ENCODE measurements at places on chromosomes 5 and 9.

- DNase-seq, result no peak
Measured at GRCh38 chr9:13603921-13604320, 324.4 kb upstream of the MPDZ start.

GRCh38 chr5:67253911-67254310 is 57.3 kb upstream of the CD180 start:
- no peak for DNase-seq

DNA sequence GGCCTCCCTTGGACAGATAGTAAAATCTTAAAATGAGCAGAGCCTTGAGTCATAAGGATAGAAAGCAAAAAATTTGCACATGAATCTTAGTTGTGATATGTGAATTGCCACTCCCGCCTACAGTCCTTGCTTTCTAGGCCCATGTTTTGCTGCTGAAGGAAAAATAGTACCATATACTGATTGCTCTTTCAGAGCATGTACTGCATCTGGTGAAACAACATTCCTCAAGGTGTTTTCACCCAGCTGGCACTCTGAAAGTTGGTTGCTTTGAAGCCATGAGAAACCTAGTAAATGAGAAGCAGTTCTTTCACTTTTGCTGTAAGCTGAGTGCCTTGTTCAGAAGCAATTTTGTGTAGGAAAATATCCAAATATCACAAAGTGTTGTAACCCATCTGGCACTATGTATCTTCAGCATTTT is 10.3 kb downstream of the CDC37L1 start:
- no peak for DNase-seq

GRCh38 chr9:119795395-119795794 is 426.2 kb upstream of the BRINP1 start:
- no peak for DNase-seq

- DNase-seq, result no peak
Measured at GRCh38 chr5:60700416-60700757, 421 bp upstream of the DEPDC1B start.

DNA sequence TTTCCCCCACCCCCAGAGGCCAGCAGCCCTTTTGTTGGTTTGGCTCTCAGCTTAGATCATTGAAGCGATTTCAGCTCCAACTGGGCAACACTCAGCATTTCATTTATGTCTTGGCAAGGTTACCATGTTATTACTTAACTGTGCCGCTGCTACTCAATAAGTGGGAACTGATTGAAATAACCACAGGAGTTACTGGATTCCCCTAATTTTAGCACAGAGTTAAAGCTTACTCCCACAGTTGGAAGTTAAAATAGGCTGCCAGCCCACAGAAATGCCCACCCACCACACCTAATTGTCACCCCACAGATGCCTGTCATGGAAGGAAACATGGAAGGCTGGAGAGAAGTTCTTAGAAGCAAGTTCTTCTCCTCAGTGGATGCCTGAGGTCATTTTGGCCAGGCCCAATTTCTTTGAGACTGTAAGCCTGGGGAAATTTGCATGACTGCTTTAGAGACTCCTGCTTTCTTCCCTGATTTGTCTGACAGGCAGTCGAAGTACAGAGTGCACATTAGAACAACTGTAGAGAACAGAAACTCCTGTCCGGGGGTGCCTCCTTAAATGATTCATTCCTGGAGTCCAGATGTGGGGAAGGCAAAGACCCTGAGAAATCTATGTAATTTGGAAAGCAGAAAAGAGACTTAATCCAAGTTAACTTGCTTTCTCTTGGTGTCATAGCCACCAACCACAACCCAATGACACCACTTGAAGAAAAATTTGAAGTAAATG is 370.0 kb downstream of the ZSWIM6 start:
- no peak for DNase-seq

DNA sequence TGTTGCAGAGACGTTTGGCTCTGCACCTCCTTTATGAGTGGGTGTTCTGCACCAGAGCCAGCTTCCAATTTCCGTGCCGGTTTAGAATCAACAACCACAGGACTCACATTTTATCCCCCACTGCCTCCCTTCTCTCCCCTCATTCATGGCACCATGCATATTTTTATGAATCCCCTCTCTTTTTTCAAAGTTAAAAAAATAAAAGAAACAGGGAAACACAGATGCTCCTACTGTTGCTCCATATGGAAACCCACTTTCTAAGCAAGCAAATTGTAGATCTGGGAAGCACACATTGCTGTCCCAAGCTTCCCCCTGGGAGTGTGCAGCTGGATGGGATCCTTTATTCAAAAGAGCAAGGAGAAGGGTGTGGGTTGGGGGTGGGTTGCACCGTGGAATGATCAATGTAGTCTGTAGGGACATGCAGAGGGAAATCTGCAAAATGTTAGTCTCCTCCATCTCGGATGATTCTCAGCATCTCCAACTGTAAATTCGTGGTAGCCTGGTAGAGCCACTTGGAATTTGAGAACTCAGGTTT is 410.0 kb upstream of the ADAMTSL1 start:
- DNase-seq, result no peak

DNA sequence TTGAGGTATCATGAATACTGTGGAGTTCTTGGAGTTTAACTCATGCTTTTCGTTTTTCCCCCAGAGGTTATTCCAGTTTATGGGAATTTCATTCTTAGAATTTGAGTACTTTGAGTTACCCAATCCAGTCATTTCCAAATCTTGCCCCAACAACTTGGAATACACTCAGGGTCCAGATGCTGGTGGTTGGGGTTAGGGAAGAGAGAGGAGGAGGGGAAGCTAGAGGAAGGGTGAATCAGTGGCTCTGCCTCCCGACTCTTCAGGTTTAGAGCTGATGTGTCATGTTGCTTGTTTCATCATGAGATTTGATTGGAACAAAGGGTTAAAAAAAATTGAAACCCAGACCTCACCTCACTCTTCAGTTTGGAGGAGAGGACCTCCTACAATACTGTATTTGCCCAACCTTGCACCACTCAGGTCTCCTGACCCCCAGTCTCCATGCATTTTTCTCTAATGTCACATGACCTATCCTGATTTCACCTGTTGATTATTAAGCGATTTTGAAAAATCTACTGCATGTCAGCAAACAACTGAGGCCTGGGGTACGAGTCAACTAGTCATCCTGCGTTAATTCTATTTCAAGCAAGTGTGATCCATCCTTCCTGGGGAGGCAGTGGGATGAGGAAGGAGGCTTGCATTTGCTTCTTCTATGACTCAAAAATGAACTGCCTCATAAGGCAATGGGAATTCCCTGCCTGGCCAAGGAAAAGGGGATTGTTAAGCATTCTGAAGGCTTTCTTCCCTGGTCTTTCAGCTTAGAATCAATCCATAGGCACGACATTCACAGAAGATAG is 6.2 kb upstream of the SLC1A3 start:
- DNase-seq, result no peak

DNA sequence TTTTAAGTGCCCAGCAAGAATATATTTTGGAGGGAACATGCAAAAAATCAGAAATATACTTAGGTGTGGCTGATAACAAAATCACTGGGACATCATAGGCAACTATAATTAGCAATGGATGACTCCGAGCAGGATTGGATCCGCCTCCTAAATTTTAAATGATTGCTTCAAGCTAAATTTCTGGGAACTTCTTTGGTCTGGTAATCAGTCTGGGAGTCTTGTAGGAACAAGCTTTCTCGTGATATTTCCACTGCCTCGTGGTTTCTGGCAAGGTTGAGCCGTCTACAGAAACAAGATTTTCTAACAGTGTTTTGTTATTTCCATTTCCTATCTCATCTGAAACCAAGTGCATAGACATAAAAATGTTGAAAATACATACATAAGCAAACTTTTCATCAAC is 232.6 kb downstream of the BNC2 start:
- DNase-seq, result no peak

- no peak for DNase-seq
Measured at GRCh38 chr5:107544967-107545366, 125.8 kb downstream of the EFNA5 start.

- no peak for DNase-seq
Measured at GRCh38 chr5:36177715-36178523, 26.0 kb downstream of the SKP2 start.

DNA sequence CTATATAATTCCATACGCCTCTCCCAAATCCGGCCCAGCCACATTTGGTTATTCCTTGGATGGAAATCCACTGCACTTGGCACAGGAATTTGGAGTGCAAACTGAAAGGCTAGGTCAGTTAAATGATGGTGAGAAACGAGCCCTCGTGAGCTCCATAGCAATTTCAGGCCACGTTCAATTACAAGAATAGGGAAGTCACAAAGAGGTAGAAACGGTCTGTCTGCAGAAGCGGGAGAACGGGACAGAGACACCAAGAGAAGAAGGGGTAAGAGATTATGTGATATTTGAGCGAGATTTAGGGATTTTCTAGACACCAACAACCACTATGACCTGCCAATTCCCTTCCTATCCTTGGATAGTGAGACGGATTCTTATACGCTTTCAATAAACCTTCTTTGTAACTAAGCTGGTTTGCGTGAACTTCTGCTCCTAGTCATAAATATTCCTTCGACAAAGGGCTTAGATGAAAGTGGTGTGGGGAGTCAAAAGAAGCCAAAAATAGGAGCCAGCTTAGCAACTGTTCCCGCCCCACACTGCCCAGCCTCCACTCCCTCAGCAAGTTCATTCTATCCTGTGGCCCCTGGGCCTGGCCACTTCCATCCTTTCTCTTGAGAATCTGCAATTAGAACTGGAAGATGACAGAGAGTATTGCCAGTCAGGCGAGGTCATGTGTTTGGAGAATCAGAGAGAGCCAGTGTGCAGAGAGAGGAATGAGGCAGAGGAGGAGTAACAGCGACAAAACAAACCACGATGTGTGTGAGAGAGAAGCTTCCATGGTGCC is 118.4 kb downstream of the ZNF608 start:
- no peak for DNase-seq

DNA sequence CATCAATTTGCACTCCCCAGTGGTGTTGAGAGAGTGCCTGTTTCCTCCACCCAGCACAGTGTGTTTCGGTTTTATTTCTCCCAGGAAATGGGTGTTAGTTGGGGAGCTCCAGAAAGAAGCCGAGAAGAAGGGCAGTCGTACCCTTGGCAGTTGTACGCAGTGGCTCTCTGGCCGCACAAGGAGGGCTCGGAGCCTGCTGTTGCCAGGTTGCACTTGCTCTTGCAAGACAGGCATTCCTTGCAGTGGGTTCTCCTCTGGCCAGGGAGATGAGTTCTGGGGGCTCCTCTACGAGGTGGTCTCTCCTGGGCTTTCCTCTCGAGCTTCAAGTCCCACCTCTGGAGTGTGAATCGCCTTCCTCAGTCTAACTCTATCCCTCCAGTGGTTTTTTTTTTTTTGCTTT is 29.1 kb downstream of the QRFP start:
- no peak for DNase-seq

DNA sequence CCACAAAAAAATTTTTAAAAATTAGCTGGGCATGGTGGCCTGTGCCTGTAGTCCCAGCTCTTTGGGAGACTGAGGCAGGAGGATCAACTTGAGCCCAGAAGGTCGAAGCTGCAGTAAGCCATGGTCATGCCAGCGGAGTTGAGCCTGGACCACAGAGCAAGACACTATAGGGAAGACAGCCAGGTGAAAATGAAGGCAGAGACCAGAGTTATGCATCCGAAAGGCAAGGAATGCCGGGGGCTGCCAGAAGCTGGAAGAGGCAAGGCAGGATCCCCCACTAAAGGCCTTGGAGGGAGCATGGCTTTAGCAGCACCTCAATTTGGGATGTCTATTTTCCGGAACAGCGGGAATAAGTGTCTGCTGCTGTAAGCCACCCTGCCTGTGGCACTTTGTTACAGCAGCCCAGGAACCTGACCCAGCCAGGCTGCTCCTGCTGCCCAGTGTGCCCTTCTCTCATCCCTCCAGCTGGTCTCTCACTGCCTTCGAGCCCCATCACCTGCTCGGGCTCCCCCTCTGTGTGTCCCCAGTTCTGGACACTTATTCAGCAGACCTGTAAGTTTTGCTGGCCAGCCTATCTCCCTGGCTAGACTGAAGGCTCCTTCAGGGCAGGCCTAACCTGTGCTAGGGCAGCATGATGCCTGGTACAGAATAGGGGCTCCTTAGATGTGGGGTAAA is 16.8 kb upstream of the JADE2 start:
- DNase-seq, result no peak

- DNase-seq, result no peak
Measured at GRCh38 chr5:106189121-106189809, 1481.5 kb downstream of the EFNA5 start.

GRCh38 chr9:114805670-114806525 is at the start of gene TNFSF15:
Gene TNFSF15 (minus strand): TSS chr9:114806039. CDS start chr9:114806012, 27 bp downstream.
- DNase-seq, result peak; percentile 68

GRCh38 chr5:13480834-13481233 is 463.7 kb downstream of the DNAH5 start:
- no peak for DNase-seq

GRCh38 chr5:58116346-58116745 is 343.5 kb downstream of the PLK2 start:
- DNase-seq, result no peak

- no peak for DNase-seq
Measured at GRCh38 chr9:129995409-129996160, 47.4 kb downstream of the FNBP1 start.

DNA sequence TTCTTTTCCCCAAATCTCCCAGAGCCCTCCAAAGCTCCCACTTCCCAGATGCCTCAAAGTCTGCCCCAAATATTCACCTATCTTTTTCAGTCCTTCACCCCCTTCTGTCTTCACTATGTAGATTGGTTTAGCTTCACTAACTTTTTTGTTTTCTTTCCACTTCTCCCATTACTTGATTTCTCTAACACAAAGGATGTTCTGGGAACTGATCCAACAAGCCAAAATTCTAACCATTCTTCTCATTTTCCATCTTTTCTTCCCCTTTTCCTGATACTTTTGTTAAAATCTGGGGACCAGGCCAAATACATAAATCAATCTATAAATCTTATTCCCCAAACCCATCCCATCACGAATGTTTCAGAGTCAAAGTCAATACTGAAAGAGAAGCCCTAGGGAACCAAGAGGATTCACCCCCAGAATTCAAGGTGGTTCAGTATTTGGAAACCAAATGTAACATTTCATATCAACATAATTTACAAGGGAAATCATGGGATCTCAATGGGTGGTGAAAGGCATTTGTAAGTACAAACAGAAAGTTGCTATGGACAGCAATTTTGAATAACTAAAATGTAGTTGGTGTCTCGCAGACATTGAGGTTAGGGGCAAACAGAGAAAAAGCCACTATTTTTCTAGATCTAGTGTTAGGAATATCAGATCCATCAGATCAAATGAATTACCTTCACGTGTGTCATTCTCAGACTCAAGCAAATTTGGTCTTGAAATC is 35.3 kb downstream of the APTX start:
- no peak for DNase-seq

- DNase-seq, result no peak
Measured at GRCh38 chr9:130763331-130764171, 70.0 kb downstream of the EXOSC2 start.

DNA sequence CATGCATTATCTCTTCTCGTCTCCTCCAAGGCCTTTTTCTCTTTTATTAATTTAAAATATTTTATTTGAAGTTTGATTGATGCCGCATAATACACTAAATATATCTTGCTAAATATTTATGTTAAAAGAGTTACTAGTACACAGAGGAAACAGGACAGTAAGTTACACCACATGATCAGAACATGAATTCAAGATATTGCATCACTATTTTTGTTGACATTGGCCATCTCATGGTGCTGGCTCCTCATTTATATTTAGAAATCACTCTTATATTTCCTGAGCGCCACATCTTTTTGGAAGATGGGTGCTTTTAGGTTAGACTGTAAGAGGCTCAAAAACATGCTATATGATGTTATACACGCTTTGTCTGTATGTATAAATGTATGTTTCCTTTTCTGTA is 23.0 kb downstream of the SPEF2 start:
- no peak for DNase-seq

Data from type B pancreatic cell (in vitro differentiated cells).